ENCODE measurements at places on chromosomes 4 and X.
A peak's percentile ranks its signal among the peaks of the same experiment; 100 is the strongest.

DNA sequence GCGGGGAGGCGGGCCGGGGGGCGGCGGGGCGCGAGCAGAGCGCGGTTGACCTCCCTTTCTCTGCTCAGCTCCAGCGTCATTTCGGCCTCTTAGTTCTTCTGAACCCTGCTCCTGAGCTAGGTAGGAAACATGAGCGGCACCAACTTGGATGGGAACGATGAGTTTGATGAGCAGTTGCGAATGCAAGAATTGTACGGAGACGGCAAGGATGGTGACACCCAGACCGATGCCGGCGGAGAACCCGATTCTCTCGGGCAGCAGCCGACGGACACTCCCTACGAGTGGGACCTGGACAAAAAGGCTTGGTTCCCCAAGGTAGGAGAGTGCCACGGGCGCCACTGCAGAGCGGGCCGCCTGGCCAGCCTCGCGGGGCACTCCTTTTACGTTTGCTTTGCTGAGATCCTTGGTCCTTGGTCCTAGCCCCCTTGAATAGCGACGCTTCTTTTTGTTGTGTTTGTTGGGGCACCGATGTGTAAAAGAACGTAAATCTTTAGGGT is at the start of gene HTATSF1:
Gene HTATSF1, plus strand, starts transcription at position 37 of the 497 bp plus-strand sequence. Its CDS starts 93 bp downstream, at position 130.
- peak; percentile 1 for DNase-seq

GRCh38 chrX:132367984-132368383 is 120.9 kb downstream of the MBNL3 start:
- DNase-seq, result no peak

DNA sequence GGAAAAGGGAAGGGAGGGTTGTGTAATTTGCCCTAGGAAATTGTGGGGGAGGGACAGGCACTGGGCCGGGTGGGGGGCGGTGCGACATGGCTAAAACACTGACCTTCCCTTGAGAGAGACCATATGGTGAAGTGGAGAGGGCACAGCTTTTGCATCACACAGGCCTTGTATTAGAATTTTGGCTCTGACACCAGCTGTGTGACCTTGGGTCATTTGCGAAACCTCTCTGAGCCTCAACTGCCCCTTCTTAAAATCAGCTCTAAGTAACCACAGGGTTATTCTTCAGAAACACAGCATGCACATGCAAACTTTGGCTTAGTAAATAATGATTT is 25.8 kb downstream of the PDGFRA start:
- DNase-seq, result no peak

GRCh38 chr4:176013476-176014247 is 52.0 kb upstream of the WDR17 start:
- DNase-seq, result no peak

DNA sequence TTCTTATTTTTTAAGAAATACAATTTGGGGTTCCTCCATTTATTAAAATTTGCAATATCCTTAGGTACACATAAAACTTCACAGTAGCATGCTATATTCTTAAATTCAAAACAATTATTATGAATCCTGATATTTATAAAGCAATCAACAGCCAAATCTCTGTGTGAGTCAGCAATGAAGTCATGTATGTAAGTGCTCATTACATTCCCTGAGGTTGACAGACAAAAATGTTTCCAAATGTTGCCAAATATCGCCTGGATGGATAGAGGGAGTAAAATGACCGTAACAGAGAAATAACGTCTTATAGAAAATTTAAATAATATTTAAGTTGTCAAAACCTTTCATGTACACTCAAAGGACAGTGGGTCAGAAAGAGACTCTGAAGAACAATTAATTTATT is 220.0 kb downstream of the PCDH18 start:
- DNase-seq, result no peak

DNA sequence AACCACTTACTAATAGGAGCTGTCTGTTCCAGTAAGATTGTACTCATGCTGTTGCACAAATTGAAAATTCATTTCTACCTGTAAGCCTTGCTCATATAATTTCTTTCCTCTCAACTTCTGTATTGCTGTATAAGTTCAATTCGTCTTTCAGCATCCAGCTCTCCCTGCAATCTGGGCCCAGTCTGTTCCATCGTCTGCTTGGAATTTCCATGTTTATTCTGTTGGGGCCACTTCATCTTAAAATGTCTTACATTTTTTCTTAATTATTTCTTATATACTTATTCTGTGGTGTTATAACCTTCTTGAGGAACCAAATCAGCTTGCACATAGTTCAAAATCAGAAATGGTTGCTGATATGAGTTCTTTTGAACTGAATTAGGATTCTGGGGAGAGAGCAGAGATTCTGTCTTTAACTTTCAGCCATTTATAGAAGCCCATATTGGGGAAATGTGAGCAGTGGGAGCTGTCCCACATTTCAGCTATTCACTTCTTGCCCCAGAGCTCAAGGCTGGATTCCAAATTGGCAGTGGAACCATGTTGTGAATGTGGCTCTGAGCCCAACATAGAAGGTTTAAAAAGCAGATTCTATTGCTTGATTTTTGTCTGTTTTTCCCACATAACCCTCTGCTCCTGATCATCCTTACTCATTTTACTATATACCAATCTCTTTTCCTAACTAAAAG is 291.9 kb downstream of the BMPR1B start:
- no peak for DNase-seq

DNA sequence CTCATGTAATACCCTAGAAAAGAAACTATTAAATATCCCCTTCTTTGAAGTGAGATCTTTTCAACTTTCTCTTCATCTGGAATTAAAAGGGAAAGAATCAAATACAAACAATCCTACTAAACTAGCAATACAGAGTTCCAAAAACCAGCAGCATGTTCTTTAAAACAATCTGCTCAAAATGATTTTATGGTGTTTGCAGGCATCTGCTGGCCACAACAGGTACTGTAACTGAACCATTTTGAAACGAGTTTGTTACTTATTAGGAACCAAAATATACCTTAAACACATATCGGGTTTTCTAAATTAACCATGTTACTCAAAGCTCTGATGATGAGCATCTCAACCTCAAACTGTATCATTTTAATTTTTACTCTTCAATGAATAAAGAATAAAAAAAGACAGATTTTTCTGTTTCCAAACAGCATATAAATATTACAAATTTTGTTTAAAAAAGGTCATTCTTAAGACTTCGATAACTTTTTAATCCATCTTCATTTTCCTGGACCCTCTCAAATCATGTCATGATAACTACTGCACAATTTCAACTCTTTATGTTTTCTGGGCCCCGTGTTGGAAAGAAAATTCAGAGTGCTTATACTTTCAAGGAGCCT is 56.5 kb downstream of the ARAP2 start:
- peak; percentile 67 for DNase-seq

DNA sequence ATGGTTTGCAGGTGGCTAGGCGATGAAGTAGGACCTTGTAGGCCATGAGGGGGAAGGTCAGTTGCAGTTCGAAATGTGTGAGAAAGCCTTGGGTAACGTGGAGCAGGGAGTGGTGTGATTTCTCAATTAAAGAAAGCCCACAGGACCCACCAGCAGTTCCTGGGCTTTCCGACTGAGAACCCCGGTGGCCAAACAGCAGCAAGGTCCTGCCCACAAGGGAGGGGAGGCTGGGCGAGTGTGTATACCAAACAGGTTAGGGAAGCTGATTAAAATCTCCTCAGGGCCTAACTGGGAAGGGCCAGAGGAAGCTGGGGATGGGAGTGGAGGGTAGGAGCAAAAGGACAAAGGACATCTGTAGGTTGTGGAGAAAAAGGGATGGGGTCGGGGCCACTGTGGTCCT is 2.4 kb downstream of the ATP6AP1 start:
- no peak for DNase-seq

DNA sequence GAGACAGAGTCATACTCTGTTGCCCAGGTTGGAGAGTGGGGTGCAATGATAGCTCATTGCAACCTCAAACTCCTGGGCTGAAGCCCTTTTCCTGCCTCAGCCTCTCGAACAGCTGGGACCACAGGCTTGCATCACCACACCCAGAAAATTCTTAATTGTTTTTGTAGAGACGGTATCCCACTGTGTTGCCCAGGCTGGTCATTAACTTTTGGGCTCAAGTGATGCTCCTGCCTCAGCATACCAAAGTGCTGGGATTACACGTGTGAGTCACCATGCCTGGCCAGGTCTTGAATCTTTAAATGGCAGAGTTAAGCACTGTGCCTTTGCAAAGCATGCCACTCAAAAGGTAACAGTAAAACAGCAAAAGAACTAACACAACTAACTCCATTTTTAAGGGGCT is 28.6 kb upstream of the BBS12 start:
- no peak for DNase-seq

DNA sequence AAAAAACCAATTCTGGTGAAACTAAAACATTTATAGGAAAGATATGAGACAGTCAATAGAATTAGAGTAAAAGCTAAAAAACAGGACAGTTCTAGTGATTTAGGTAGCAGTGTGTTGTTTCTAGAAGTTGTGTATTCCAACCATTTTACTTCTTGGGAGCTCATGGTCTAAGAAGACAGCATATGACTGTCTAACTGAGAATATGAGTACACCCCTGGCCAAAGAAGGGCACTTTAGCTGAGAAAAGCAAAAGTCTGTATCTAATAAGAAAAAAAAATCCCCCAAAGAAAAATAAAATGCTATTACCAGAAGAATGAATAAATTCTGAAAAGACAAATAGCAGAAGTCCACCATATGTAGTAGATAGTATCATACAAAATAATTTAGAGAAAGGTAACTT is 26.4 kb downstream of the EREG start:
- DNase-seq, result no peak

DNA sequence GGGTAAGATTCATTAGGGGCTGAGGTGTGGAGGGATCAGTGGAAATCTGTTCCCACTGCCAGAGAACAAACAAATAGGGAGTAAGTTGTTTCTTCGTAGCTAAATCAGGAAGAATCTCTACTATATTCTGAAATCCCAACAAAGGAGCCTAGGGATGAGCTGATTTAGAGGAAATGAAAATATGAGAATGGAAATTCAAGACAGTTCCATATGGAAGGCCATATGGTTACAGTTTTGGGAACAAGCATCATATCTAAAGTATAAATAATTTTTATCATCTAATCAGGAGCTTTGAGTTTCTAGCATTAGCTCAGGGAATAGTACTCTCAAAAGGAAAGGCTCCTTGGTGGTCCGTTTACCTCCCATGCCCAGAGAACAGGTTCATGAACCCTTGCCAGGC is 218.2 kb downstream of the AASDH start:
- DNase-seq, result no peak

DNA sequence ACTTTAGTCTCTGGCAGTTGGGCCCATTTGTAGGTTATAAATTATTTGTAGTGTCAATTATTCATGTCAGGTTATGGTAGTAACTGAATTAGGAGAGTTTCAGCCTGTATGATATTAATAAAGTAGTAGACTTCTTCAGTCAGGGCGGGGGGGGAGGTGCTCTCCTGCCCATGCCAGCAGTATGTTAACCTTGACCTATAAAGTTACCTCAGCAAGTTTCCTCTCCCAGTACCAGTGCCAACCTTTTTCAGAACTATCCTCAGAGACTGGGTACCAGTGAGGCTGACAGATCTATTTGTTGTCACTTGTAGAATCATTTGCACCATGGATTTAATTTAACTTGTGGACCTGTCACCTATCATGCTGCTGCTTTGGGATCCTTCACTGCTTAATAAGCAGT is 88.0 kb downstream of the PRRG1 start:
- no peak for DNase-seq

DNA sequence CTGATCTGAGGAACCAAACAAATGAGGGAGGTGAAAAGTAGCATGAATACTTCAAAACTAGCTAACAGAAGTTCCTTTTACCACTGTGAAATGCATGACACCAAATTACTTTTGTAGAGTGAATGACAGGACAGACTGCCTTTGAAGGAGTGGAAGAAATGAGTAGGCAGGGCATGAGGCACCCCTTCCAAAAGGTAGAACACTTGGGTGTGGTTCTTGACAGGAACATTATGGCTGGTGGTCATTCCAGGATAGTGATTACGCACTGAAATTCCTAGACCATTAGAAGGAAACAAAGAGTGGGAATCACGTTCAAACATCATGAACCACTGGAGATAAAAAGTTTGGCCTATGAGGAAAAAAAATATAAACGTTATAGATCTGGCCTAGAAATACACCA is 4.9 kb downstream of the HUWE1 start:
- DNase-seq, result no peak

GRCh38 chr4:1459081-1459721 is 53.0 kb upstream of the NKX1-1 start:
- no peak for DNase-seq

GRCh38 chr4:186627226-186627865 is 72.0 kb upstream of the MTNR1A start:
- no peak for DNase-seq

DNA sequence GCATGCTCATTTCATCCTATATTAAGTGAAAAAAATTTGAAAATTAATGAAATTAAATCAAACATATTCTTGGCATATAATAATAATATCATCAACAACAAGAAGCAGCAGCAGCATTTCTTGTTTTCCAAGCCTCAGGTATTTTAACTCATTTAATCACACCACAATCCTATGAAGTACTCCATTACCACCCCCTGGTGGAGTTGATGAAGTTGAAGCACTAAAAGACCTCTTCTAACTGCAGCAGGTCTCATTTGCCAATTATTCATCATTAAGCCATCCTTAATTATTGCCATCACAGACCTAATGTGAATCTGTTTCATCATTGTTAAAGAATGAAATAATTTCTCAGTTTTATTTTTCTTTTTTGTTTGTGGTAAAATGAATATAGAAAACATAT is 801.4 kb upstream of the GRID2 start:
- no peak for DNase-seq

DNA sequence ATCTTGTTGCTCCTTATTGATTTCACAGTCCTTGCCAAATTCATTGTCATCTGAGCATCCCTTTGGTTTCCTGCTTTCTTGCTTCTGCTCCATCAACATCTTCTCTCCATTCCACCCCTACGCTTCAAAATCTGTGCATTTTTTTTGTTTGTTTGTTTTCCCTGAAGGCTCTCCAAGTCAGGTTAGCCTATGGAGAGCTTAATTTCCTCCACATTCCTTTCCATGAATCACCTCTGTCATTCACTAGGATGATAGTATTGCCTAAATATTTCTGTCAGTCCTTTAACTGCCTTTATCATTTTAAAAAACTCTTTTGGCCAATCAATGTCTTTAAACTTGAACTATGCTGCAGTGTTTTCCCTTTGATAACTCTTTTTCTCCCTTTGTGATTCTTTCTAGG is 67.7 kb downstream of the PPARGC1A start:
- DNase-seq, result no peak

DNA sequence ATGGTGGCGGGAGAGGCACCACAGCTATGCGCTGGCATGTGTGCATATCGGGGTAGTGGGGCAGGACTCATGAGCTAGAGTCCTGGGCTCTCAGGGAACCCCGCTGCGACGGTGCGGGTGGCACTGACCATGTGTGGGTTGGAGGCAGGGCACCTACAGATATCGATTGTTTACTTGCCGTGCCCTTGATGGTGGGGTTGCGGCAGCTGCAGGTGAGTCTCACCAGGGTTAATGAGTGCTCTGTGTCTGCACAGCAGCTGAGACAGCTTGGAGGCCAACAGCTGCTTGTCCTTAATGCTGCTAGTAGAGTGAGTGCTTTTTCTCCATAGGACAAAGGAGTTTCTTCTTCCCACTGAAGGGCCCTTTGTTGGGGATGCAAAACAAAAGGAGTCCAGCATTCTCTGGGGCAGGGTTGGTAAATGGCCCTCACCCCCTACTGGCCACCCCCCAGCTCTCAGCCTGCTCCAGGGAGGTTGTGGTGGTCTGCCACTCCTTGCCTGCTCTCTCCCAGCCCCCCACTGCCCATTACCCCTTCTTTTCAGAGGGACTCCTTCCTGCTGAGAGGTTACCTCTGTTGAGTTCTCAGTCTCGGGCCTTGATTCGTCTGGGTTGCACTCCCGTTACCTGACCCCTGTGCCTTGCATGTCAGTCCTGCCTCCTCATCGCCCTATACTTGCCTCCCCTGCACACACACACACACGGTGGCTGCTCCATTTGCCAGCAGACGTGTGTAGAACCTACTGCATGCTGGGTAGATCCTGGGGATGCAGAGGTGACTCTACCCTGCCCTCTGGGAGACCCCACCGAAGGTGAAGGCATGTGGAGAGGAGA is 52.8 kb downstream of the TBC1D14 start:
- no peak for DNase-seq
